ENCODE measurements at places on chromosomes 4 and X.

GRCh38 chr4:112289407-112290253 lies 3.9 kb upstream of the TIFA start:
- DNase-seq = no peak

DNA sequence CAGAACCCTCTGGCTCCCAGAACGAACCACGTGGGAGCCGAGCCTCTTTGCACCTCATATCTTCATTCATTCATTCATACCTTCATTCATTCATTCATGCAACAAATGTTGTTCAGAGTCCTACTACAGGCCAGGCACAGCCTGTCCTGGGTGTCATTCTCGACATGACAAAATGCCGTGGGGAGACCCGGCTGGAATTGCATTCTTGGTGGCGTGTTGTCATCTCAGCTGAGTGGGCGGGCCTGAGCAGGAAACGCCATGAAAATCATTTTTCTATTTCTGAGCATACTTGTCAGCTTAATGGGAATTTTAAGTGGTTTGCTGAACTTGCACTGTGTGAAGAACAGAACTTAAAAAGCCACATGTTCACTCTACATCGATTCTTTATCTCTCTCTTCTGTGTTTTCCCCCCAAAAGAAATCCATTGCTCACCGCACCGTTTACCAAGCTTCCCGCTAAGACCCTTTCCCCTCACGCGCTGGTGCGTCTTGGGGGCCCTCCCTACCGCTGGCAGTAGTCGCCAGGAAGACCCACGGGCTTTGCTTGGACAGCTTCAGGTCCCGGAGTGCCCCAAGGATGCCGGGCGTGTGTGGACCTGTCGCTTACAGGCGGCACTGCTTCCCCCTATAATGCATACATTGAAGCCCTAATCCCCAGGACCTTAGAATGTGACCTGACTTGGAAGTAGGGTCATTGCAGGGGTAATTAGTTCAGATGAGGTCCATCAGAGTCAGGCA lies 41.6 kb upstream of the HMX1 start:
- DNase-seq = no peak

DNA sequence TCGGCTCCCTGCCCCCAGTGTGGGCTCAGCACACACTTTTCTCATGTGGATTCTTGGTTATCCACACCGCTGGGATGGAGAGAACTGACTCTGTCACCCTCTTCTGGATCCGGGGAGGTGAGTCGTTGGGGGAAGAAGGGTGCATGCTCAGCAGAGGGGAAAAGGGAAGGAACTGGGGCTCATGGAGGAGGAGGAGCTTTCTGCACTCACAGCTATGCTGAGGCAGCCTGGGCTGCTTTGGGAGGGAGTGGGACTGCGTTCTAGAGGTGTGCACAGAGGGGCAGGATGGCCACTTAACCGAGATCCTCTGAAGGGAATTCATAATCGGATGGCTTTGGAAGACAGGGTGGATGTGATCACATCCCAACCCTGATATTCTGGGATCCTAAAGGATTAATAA lies 51.6 kb downstream of the RTL5 start:
- DNase-seq = no peak

DNA sequence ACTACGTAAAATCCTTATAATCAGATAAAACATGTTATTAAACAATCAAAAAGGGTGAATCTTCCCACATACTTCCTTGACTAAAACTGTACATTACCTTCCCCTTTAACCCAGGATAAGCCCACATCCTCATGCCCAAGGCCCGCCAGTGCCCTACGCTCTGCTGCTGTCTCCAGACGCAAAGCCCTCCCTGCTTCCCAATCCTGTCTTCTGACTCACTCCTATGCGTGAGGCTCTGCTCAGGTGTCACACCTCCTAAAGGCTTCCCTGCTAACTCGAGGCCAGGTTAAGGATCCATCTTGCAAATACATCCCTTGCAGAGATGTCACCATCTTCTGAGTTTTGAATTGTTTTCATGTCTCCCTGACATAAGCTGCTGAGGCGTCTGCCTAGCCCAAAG lies 61.6 kb downstream of the STX18 start:
- no peak for DNase-seq

DNA sequence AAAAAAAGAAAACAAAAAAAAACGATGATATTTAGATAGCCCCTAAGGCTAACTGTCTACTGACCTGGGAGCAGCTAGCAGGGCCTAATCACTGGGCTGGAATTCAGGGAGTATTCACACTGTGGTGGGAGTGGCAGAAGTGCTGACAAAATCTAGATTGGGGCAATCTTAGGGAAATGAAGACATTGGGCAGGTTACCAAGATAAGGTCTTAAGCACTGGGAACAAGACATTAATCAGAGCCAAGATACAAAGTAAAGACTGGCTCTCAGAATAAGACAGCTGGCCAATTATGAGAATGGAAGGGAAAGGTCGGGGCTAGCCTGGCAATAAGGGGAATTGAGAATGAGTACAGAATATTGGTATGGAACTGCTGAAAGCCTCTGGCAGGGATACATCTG lies 100.2 kb upstream of the GRIA3 start:
- DNase-seq = no peak

- no peak for DNase-seq
Measured at GRCh38 chr4:97627750-97628149, 515.5 kb downstream of the STPG2 start.

DNA sequence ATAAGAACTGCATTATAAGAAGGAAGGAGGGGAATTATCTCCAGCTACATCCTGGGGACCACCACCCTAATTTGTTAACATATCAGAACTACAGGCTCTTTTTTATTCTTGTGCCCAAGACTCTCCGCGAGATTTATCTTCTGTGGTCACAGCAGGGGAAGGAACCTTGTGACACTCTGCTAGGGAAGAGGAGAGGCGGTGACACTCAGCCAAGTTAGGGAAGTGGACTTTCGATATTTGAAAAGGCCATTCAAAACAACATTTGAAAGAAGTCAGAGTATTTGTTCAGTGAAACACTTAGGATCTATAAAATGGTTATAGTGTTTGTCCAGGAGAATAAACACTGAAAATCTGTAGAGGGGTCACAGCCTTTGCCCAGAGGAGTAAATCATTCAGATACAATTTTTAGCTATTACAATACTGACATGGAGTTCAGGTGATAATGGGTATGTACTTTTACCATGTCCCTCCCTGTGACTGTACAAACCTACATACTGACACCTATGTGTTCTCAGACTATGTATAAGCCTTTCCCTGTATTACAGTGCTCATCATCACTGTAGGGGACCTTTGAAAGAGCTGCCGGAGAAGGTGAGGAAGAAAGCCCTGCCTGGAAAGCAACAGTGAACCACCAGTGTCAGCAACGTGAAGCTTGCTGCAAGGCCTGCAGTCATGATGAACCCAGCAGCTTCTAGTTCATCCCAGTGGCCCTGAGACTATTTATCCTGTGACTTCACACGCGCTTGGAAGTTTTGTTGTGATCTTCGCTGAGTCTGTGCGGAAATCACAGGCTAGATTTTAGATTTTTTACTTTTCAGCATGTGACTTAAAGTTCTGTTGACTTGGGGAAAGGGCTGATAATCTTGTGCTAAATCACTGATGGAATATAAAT lies 8.5 kb upstream of the PTTG2 start:
- DNase-seq = no peak

DNA sequence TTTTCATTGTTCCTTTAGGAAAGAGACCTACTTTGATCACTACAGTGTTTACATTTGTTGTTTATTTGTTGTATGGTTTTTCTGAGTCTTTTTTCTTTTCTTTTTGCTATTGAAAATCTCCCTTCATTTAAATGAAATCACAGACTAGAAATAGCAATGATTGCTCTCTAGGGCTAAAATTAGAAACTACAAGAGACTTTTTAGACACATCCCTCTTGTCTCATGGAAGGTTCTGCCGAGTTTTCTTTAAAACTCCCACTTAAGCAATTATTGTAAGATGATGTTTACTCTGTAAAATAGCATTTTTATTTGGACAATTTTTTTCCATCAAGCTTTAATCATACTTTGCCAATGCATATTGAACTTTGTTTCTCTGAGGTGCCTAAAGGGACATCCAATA lies 136.6 kb downstream of the PALLD start:
- no peak for DNase-seq

- no peak for DNase-seq
Measured at GRCh38 chr4:47543331-47543730, 58.3 kb downstream of the ATP10D start.

GRCh38 chrX:13598877-13599276 lies 29.5 kb downstream of the EGFL6 start:
- DNase-seq = no peak

GRCh38 chr4:81326581-81326980 lies 111.6 kb upstream of the PRKG2 start:
- no peak for DNase-seq

DNA sequence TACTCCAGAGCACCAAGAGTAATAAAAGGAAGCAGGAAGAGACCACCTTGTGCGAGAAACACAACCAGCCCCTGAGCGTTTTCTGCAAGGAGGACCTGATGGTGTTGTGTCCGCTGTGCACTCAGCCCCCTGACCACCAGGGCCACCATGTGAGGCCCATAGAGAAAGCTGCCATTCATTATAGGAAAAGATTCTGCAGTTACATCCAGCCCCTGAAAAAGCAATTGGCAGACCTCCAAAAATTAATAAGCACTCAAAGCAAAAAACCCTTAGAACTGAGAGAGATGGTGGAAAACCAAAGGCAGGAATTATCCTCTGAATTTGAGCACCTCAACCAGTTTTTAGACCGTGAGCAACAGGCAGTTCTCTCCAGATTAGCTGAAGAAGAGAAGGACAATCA lies 5.7 kb downstream of the TRIM75 start:
- no peak for DNase-seq

DNA sequence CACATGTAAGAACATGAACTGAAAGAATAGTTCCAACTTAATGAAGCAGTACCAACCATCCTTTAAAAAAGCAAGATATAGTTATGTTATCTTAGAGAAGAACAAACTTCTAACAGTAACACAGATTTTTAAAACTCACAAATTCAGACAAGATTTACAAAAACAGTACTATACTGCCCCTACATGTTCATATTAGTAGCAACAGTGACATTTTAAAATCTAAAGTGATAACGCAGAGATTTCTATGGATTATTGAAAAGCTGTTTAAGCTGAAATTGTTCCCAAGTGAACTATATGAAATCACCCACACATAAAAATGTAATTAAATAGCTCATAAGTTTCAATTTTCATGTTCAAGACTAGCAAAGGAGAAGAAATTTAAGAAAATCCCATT lies 166.0 kb downstream of the FBXW7 start:
- no peak for DNase-seq

DNA sequence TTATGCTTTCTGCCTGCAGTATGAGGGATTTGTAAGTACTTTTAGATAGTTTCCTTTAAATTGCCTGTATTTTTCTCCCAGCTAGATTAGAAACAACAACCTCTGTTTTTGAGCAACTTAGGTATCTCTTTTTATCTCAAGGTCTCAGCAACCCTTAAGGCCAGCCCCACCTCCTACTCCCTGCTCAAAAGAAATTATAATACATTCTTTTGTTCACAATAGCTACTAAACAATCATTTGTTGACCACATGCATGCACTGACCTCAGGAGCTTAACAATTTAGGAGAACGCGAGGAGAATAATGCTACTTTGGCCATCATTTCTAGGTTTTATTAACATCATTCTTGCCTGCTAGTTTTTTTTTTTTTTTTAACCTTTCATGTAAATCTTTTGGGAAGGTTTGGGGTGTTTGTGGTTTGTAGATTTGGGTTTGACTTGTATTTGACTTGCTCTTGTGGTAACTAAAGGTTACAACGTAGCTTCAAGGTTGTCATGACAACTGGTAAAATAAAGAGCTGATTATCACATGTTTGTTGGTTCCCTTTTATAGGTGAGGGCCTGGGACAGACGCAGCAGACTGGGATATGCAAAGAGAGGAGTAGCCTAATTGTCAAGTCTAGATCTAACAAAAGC lies 145.4 kb upstream of the PLAC1 start:
- no peak for DNase-seq

GRCh38 chrX:44874420-44875184 lies 1.6 kb downstream of the KDM6A start:
- no peak for DNase-seq

- DNase-seq = no peak
Measured at GRCh38 chr4:24889991-24890390, 22.9 kb downstream of the CCDC149 start.

- DNase-seq = no peak
Measured at GRCh38 chrX:65755786-65756185, 88.3 kb downstream of the MSN start.

DNA sequence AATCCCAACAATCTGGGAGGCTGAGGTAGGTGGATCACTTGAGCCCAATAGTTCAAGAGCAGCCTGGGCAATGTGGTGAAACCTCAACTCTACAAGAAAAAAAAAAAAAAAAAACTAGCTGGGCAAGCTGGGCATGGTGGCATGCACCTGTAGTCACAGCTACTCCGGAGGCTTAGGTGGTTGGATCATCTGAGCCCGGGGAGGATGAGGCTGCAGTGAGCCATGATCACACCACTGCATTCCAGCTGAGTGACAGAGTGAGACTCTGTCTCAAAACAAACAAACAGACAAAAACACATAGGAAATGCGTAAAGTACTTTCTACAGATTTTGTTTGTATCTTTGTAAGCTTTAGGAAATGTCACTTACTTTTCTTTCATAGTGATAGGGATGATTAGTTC lies 307.2 kb upstream of the NR3C2 start:
- no peak for DNase-seq

DNA sequence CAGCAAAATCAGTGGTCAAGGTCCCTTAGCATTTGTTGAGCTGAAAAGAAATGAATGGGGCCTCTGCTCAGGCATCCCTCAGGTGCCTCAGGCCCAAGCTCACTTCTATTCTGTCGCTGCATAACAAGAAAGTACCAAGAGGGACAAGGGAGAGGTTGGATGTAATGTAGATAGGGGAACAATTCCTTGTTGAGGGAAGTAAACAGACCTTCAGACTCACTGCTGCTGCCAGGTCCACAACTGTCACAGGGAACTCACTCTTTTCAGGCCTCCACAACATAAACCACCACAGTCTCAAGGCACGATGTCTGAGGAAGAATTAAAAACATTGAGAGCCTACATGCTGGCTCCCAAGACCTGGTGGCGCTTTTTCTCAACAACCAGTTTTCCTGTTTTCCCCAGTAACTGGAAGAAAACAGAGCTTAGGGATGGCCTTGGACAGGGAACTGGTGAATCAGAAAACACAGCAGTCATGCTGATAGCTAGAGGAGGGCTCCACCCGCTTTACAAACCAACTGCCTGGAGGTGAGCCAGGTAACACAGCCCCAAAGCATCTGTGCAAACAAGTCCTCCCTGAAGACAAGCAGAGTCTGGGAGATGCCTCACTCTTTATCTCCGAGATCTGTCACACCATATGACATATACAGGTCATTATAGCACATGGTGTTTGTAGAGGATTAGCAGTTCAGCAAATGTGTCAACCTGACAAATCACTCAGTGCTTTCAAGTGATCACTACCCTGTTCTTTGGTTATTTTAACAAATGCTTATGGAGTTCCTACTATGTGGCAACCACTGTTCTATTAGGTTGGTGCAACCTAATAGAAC lies 14.3 kb upstream of the AWAT1 start:
- no peak for DNase-seq
